ENCODE measurements at places on chromosomes 4 and X.

- no peak for DNase-seq
These were observed 63.5 kb upstream of the PLAC8 start for GRCh38 chr4:83178029-83178428.

DNA sequence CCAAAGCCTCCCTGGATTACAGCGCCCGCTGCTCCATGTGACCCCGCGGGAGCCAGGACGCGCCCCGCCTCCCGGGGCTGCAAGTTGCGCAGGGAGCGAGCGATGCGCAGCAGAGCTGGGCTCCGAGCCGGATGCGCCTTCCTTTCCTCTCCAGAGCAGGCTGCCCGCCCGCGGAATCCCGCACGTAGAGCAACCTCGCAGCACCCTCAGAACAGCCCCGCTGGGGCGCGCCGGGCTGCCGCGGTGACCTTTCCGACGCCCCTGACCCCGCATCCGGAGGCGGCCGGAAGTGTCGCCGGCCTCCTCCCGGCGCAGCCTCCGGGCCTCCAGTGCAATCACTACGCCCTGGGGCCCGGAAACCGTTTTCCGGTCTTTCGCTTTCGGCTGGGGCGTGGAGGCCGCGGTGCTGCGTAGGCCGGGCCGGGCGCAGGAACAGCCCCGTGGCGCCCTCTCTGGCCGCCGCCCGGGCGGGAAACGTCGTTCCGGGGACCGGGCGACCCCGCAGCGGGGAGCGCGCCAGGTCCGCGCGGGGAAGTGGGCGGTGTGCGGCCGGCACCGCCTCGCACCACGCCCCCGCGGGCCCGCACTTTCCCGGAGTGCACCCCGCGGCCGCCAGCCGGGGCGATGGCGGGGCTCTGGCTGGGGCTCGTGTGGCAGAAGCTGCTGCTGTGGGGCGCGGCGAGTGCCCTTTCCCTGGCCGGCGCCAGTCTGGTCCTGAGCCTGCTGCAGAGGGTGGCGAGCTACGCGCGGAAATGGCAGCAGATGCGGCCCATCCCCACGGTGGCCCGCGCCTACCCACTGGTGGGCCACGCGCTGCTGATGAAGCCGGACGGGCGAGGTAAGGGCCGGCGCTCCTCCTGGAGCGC lies at the start of gene CYP4V2:
CYP4V2 (plus strand) TSS at position 368 of the 866 bp plus-strand sequence; CDS start at position 625, 257 bp downstream.
- peak; percentile 71 for DNase-seq

- DNase-seq: no peak
These were observed 36.6 kb downstream of the FAM114A1 start for GRCh38 chr4:38904090-38904666.

GRCh38 chr4:145352438-145353145 lies 129.1 kb upstream of the SMAD1 start:
- DNase-seq: no peak

DNA sequence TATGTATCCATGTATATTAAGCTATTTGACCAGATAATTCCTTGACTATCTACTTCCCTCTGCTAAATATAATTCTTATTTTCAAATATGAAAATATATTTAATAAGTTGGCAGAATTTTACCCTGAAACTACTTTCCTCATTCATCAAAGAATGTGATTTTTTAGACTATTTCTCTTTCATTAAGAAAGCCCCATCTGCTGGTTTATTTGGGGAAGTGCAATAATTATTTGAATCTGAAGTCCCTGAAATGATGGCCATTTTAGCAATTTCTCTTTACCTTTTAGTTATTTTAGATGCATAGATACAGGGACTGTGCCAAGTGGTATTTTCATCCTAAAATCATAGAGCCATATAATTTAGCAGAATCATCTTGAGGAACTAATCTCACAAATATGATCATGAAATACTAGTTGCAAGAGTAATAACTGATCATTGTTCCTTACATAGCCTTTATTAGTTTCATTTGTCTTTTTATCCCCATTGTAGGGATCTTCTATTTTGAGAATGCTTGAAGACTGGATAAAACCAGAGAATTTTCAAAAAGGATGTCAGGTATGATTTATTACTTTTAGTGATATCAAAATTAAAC lies 39.0 kb downstream of the ENPEP start:
- DNase-seq: no peak

DNA sequence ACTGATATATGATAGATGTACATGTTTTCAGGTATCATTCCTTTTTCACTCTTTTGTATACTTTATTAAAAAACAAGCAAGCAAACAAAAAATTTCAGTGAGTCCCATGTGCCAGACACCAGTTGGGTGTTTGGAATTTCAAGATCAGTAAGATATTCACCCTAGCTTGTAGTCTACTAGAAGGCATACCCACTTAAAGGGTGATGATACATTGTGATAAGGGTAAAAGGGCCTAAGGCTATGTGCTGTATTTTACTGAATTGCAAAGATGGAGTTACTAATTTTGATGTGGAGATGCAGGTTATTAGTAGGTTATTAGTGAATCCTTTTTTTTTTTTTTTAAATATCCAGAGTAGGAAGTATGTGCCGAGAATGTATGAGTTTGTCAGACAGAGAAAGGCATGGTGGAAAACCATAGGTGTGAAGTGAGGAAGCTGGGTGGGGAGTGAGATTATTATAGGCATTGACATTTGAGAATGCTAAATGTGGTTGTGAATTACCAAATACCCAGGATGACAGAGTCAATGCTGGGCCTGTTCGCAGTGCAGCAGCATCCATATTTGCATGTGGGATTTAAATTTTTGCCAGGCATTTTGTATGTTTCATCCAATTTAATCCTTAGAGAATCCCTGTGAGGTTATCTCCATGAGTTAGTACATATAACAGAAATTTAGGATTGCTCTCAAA lies 10.1 kb downstream of the STIM2 start:
- DNase-seq: no peak

- no peak for DNase-seq
These were observed 7.5 kb downstream of the SMIM10 start for GRCh38 chrX:134998246-134998645.

DNA sequence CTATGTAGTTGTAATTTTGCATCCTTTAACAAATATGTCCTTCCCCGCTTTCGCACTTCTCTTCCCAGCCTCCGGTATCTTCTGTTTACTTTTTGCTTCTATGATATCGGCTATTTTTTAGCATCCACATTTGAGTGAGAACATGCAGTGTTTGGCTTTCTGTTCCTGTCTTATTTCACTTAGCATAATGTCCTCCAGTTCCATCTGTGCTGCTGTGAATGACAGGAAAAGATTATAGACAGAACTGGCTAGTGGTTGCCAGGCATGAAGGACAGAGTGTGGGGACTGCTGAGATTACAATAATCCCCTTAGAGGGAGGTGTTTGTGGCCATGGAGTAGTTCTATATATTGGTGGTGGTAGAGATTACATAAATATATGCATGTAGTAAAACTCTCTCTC lies 588.6 kb downstream of the NLGN4X start:
- no peak for DNase-seq

DNA sequence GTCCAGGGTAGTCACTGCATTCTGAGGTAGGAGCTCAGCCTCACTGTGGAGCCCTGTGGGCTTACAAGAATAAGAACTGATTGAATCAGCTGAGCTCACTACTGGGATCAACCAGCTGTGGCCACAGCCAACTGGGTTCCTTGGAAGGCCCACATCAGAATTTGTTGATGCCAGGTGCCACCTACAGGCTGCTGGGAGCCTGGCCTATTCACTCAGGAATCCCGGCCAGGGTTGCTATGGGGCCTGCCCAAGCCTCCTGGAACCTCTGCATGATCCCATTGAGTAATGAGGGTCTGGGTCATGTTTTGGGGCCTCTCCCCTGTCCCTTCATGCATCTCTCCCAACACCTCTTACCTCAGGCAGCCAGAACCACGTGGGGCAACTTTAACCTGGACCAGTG lies 53.9 kb upstream of the KIAA1210 start:
- no peak for DNase-seq

DNA sequence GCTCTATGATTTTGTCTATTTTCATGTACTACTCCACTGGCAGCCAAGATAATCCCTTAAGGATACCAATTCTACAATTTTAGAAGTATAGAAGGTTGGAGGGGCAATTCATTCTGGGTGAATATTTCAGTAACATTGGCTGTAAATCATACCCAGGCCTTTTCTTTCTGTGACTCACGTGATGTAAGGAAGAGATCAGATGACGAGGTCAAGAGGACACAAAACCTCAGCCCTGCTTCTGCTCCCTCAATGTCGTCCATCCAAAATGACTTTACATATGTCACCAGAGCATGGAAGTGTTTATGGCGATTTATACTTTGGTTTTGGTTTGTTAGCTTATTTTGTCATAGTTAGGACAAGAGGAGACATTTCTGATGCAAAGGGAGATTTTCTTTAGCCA lies 70.7 kb upstream of the SLC4A4 start:
- no peak for DNase-seq

- no peak for DNase-seq
These were observed 790 bp downstream of the CLGN start for GRCh38 chr4:140426610-140427105.

DNA sequence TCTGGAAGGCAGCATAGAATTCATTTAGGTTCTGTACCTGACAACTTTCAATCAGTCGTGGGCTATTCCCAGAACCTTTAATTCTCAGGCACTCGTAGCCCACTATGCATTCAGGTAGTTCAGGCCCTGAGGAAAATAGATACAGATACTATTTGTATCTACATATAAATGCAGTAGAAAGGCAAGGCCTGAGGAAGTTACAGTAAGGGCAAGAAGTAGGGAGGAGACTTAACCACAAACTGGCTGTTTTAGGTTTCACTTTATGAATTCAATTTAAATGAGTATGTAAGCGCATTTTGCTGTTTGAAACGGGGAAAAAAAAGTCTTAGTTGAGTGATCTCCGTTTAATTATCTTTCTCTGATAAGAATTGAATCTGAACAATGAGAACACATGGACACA lies 529.4 kb upstream of the ATOH1 start:
- DNase-seq: no peak

GRCh38 chr4:10079912-10080588 lies 36.5 kb downstream of the WDR1 start:
- no peak for DNase-seq

GRCh38 chr4:54277691-54278090 lies 48.6 kb downstream of the PDGFRA start:
- no peak for DNase-seq

DNA sequence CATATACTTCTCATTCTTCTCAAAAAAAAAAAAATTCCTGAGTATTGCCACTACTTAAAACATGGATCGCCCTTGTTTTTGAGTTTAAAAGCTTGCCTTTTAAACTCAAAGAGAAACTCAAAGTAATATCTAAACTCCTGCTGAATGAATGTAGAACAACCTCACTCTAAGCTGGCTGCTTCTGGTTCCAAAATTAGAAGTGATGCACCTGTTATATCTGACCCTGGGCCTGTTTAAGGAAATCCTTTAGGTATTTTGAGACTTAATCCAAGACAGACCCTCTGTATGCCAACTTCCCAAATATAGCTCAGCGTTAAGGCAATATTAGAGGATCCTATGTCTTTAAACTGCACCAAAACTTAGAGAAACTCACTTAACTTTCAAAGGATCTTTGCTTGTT lies 1.8 kb upstream of the OTUD4 start:
- no peak for DNase-seq

DNA sequence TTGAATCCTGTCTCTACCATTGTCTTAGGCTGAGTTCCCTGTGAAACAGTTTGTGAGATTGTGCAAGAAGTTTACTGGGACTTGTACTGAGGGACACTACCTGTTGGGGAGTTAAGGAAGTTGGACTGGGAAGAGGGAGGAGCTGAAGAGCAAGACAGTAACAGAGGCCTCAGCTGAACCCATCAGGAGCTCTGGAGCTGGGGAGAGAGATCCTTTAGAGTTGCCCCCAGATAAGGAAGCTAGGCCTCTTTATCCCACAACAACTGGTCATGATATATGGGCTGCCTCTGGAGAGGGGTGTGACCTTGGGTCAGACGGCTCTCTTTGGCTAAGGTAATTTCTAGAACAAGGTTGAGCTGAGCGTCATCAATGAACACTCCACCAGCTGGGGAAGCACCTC lies 137.8 kb upstream of the SLC4A4 start:
- DNase-seq: no peak

- no peak for DNase-seq
These were observed 99.2 kb downstream of the TSPAN7 start for GRCh38 chrX:38660395-38661102.

- DNase-seq: no peak
These were observed 120.2 kb downstream of the KLHL13 start for GRCh38 chrX:117996408-117996807.

- DNase-seq: no peak
These were observed 404.2 kb downstream of the MID1IP1 start for GRCh38 chrX:39205467-39205866.

- DNase-seq: no peak
These were observed 144.8 kb downstream of the BCOR start for GRCh38 chrX:39952989-39953388.

- DNase-seq: no peak
These were observed 421.8 kb downstream of the GBA3 start for GRCh38 chr4:23114538-23114937.

- DNase-seq: no peak
These were observed 13.3 kb downstream of the SRP72 start for GRCh38 chr4:56480691-56481090.

DNA sequence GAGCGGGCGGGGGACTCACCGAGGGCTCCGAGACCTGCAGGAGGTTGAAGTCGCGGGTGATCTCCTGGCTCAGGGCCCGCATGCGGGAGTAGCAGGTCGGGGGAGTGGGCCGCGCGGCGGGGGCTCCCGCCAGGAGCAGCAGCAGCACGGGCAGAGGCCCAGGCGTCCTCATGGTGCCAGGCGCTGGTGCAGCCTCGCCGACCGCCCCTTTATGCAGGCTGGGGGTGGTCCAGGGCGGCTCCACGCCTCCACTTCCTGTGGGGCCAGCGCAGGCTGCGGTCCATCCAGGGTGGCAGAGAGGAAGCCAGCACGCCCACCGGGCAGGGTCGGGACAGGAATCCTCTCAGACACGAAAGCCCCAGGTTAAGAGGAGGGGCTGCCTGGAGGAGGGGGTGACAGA lies at the start of gene CYTL1:
CYTL1 (minus strand) TSS at position 185 of the 400 bp plus-strand sequence; CDS start at position 172, 13 bp downstream.
- no peak for DNase-seq

DNA sequence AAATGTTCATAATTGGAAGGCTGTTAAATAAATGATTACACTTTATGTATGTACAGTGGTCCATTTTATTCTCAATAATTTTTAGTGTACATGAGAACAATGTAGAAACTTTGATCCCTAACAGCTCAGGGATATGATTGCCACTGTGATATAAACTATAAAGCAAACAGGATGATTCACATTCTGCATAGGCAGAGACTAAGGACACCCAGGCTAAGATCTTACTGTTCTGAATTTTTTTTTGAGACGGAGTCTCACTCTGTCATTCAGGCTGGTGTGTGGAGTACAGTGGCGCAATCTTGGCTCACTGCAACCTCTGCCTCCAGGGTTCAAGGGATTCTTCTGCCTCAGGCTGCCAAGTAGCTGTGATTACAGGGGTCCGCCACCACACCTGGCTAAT lies 186.6 kb downstream of the PDGFC start:
- DNase-seq: no peak

GRCh38 chrX:24646006-24646405 lies 1.1 kb downstream of the PCYT1B start:
- DNase-seq: no peak

- DNase-seq: no peak
These were observed 257.2 kb downstream of the FBXW7 start for GRCh38 chr4:152278505-152279233.

GRCh38 chrX:29422034-29422433 lies 793.3 kb upstream of the MAGEB2 start:
- no peak for DNase-seq

- no peak for DNase-seq
These were observed 13.3 kb downstream of the HELT start for GRCh38 chr4:185031611-185032010.
